ENCODE measurements at places on chromosomes 12 and 14.

DNA sequence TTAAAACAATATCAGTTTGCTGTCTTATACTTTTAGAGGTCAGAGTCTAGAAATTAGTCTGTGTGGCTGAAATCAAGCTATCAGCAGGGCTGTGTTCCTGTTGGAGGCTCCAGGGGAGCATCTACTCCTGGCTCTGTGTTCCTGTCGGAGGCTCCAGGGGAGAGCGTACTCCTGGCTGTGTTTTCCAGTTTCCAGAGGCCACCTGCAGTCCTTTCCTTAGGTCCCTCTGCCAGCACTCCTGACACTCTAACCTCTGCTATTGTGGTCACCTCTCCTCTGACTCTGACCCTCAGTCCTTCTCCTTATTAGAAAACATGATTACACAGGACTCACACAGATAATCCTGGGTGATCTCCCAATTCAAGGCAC is 1140.7 kb upstream of the TMEM132C start:
- no peak for DNase-seq

DNA sequence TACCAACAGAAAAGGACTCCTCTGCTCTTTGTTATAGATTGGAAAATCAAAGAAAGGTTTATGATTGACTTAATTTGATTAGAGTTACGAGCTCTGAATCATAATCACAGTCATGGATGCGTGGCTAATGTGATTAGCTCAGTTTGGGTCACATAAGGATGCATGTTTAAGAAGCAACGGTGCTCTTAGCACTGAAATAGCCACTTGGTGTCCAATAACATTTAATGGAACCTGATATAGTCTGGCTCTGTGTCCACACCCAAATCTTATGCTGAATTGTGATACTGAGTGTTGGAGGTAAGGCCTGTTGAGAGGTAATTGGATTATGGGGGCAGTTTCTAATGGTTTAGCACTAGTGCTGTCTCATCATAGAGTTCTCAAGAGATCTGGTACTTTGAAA is 501.6 kb downstream of the SLC6A15 start:
- DNase-seq, result no peak

DNA sequence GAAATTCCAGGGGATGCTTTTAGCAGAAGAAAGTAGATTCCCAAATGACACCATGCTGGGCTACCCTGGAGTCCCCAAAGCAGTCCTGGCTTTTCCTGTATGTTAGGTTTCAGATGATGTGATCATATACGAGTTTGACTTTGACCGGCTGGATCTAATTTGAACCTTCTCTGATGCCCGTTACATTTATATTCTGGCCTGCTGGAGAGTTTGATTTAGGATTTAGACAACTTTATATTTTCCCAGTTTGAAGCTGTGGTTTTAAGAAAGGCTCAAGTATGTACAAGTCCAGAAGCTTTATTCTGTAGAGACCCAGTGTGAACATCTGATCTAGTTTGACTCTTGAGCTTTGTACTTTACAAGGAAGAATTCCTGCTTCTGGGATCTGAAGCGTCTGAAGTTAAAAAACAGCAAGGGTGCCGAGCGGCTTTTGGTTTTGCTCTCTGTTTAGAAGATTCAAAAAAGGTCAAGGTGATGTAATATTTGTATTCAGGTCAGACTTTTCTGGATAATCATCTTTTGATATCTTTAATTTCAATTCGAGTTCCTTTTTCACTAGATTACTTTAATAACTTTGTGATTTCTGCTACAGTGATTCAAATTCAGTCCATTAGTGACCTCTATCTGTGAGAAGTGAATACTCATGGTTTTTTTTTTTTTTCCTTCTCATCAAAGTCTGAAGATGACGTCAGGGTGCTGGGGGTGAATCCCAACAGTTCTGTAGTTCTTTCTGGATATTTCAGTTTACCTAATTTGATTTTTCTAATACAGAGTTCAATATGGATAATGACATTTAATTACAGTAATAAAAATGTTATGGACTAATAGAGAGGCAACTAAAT is 6.3 kb downstream of the FLRT2 start:
- DNase-seq, result no peak

GRCh38 chr14:103121121-103121845 is 2.0 kb upstream of the TNFAIP2 start:
- DNase-seq, result no peak

DNA sequence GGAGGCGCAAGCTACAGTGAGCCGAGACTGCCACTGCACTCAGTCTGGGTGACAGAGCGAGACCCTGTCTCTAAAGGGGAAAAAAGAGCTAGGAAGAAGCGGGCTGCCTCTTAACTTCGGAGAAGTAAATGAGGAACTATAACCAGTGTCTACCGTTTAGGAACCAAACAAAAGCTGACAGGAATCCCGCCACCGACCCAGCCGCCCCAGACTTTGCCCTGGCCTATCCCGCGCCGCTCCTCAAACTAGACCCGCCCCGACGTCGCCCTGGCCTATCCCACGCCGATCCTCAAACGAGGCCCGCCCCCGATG is 568 bp upstream of the SIVA1 start:
- DNase-seq, result no peak

- DNase-seq, result no peak
These were observed 73.4 kb downstream of the MNAT1 start for GRCh38 chr14:60807971-60808370.

- DNase-seq, result no peak
These were observed 73.5 kb downstream of the CDK17 start for GRCh38 chr12:96326628-96327227.

DNA sequence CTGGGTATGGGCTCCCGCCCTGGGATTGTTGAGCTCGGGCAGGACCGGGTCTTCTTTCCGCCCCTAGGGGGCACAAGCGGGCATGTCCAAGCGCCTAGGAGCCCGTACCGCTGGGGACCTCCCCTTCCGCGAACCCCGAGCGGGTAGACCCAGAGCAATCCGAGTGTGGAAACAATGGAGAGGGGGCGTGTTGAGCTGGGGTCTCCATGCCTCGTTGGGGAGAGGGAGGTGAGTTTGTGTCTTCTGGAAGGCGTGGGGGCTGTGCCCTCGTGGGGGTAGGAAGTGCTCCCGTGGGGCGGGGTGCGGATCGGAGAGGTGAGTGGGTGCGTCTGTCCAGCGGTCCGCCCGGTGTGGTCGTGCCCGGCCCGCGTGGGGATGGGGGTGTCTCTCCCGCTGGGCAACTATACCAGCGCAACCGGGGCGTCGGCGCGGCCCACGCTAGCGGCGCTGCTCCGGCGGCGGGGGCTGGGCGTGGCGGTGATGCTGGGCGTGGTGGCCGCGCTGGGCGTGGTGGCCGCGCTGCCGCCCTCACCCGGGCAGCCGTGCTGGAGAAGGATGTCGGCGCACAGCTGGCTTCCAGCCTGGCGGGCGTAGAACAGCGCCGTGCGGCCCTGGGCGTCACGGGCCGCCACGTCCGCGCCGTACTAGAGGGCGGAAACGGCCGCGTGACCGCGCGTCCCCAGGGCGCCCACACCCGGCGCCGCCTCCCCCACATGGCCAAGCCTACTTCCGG is 12.2 kb downstream of the AGAP2 start:
- DNase-seq, result no peak

- no peak for DNase-seq
These were observed 92.2 kb downstream of the SLC5A8 start for GRCh38 chr12:101117842-101118241.

- no peak for DNase-seq
These were observed 109.2 kb downstream of the IGF1 start for GRCh38 chr12:102371165-102371564.

DNA sequence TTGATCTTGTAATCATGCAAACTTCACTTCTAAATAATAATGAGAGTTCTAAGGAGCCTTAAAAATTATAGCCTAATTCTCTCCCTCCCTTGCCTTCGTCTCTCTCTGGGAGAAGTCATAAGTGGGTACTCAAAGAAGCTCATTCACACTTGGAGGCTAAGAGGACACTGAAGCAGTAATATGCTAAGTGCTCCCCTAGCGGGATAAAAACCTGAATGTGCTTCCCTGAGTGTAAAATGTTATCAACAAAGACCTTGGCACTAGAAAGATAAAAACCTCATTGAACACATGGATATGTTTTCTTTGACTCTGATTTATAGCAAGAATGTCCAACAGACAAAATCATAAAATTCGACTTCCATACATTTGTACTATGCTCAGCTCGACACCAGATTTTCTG is 337.9 kb upstream of the NOVA1 start:
- no peak for DNase-seq

DNA sequence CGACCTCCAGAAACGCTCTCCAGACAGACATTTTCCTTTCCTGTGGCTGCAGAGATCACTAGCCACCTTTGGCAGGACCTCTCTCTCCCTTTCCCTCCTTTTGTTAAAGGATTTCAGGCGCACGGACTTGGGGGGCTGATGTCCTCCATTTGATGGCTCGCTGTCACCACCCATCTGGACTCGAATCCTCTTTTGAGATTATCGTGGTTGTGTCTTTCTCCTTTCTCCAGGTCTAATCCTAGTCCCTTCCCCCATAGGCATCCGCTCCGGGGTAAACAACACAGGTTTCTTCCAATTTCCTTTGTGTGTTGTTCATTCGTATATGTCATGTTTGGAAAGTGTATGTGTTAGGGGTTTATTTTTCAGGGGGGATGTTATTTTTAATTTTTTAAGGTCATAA is 56.7 kb upstream of the SLC24A4 start:
- DNase-seq, result no peak

DNA sequence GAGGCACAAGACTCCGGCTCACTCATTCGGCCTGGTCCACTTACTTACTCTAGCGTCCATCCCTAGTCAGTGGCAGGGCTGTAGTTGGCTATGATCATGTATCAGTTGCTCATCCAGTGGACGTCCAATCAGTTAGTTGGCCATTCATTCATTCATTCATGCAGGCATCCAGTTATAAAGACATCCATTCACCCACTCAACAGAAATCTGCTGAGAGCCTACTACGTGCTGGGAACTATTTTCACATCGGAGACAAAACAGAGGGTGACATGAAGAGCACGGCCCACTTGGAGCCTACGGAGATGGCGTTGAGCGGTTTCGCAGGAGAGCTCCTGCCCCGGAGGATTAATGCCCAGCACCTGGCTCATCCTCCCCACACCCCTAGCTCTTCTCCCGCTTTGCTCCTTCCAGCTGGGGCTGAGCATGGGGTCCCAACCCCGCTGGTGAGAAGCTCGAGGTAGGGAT is 49.7 kb downstream of the SNAPC1 start:
- DNase-seq, result no peak

- no peak for DNase-seq
These were observed 25.4 kb downstream of the DHRS2 start for GRCh38 chr14:23661542-23661941.

GRCh38 chr14:85534458-85535293 is 4.7 kb downstream of the FLRT2 start:
- no peak for DNase-seq

- no peak for DNase-seq
These were observed 40.1 kb upstream of the CRY1 start for GRCh38 chr12:107133462-107133861.

GRCh38 chr14:90426663-90427062 is 29.8 kb downstream of the CALM1 start:
- no peak for DNase-seq

GRCh38 chr12:120259418-120260202 is 5.9 kb downstream of the PXN start:
- no peak for DNase-seq

GRCh38 chr12:64682572-64683277 is 72.4 kb downstream of the RASSF3 start:
- DNase-seq, result no peak

DNA sequence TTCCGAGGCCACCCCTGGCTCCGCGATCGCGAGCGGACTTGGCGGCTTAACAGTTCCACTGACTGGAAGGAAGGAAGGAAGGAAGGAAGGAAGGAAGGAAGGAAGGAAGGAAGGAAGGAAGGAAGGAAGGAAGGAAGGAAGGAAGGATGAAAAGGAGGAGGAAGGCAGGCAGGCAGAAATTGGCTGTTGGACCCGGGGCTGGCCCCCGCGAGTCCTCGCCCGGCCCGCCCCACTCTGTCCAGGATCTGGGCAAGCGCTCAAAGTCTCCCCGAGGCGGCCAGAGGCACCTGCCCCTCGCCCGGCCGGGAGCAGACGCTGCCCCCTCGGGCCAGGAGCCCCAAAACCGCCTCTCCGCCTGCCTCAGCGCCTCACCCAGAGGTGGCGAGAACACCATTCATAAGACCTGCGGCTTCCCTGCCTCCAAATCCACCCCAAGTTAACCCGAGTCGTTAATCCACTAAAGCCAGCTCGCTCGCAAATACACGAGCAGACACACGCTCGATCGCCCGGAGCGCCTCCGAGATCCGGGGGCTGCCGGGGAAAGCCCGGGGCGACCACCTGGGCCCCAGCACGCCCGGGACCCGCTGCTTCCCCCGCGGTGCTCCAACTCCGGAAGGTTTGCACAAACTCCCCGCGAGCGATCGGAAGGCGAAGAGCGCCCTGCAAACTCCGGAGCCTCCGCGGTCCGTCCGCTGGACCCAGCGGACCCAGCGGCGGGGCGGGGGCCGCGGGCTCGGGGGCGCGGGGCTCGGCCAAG is 844 bp downstream of the DPF3 start:
- peak; percentile 64 for DNase-seq

DNA sequence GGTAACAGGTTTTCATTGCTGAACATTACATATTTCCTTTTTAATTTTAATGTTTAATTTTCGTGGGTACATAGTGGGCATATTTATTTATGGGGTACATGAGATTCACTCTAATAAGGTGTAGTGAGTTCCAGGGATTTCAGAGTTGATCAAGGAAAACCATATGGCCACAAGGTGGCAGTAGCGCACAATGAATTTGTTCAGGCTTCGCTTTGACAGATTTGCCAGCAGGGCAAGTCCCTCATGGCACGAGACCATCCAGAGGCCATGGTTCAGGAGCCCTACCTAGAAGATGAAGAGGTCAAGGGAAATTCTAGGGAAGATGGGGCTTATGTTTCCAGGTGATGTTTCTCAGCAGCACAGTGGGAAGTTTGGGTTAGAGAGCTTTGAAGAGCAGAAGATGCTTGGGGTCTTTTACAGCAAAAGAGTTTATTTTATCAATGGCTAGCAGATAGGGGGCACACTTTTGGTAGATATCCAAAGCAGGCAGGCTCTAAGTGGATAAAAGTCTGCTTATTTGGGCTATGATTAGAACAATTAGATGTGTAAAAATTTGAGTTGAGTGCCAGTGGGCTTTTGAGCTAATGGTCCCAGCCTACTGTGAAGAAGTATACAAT is 1004.4 kb downstream of the AACS start:
- no peak for DNase-seq

- no peak for DNase-seq
These were observed 16.3 kb upstream of the RFLNA start for GRCh38 chr12:124278389-124279101.

DNA sequence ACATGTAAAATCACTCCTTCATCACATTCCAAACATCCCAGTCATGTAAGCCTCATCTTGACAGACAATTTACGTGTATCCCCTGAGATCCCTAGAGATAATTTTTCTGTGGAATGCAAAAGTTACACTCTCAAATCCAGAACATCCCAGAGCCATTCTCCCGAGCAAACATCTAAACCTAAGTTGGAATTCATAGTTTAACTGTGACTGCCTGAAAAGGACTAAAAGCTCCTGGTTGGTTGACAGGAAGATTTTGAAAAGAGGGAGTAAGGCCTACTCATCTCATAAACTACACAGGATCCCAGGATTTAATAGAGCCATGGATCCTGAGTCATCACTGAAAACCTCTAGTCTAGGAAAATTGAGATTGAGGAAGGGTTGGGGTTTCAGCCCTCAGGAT is 123.6 kb downstream of the SCN8A start:
- no peak for DNase-seq

Measured in GM06990 (cell line).